Chondrocyte (in vitro differentiated cells): ENCODE measurements at places on chromosomes 12 and 14. TPM values are rescaled to one million over a fixed set of nuclear protein-coding genes. Genes with fewer than 3 reads are reported as not detected.

Gene ATP5F1B
- 380 to 467 TPM (median 398 TPM) in 3 replicates for total RNA-seq

GRCh38 chr12:26608706-26609105, 224.3 kb downstream of the ITPR2 start:
- H3K27me3 ChIP-seq, result no peaks in the 10 kb centered on the region
- H3K36me3 ChIP-seq, result peaks cover 2% of the 10 kb centered on the region
- H3K27ac ChIP-seq, result no peak overlapping the region

Gene COX14
- total RNA-seq, result 37.8 to 53.1 TPM (median 44.7 TPM) in 3 replicates

Gene LRRC43
- total RNA-seq, result 1.5 to 2.0 TPM (median 1.6 TPM) in 3 replicates

GRCh38 chr14:75081660-75082229, 12.3 kb downstream of the ZC2HC1C start:
- DNase-seq, result no peak
- H3K27me3 ChIP-seq, result no peaks in the 10 kb centered on the region
- peaks cover 15% of the 10 kb centered on the region for H3K36me3 ChIP-seq
- no peak overlapping the region for H3K27ac ChIP-seq
- peaks cover 13% of the 10 kb centered on the region for H3K4me1 ChIP-seq

DNA sequence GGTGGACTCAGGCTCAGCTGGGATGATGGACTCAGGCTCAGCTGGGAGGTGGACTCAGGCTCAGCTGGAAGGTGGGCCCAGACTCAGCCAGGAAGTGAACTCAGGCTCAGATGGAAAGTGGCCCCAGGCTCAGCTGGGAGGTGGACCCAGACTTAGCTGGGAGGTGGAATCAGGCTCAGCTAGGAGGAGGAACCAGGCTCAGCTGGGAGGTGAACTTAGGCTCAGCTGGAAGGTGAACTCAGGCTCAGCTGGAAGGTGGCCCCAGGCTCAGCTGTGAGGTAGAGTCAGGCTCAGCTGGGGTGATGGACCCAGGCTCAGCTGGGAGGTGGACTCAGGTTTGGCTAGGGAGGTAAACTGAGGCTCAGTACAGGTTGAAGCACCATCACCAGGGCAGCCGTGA, 21.8 kb upstream of the C14orf180 start:
- no peak overlapping the region for H3K4me3 ChIP-seq
- no peak overlapping the region for H3K27ac ChIP-seq
- no peaks in the 10 kb centered on the region for H3K36me3 ChIP-seq
- DNase-seq, result peak; percentile 35

GRCh38 chr12:120470150-120470784, 719 bp upstream of the SRSF9 start:
- DNase-seq, result no peak
- H3K27ac ChIP-seq, result peak overlapping the region; percentile 87
- no peaks in the 10 kb centered on the region for H3K27me3 ChIP-seq

DNA sequence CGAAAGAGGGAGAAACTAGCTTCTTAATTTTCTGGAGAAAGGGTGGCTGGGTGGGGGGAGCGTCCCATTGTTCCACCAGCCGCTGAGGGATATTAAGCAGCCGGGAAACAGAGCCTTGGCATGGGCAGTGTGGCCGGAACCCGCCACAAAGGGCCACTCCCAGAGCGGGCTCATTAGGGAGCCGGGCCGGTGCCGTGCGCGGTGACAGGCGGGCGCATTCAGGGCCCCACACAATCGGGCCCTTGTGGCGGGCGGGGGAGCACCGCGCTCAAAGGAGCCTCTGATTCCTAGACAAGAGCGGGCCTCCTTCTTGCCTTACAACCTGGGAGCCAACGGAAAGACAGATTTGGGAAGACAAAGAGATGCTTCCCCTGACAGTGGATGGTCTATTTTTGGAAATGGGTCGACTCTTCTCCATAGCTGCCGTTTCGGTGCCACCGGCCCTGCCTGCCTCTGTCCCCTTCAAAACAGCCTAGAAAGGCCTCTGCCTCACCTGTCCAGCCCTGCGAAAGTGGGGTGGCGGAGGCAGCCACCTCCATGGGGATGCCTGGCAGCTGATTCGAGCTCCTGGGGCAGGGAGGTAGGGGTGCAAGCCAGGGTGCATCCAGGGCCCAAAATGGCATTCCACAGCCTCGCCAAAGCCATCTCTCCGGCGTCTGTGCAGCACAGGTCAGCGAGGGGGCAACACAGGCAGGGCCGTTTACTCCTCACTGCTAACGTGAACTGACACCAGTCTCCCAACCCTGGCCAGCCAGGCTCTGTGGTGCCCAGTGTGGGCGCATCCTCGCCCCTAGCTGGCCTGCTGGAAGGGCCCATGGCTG, 10.9 kb downstream of the CCDC85C start:
- no peak for DNase-seq
- H3K4me3 ChIP-seq, result no peak overlapping the region

- H3K36me3 ChIP-seq, result peaks cover 42% of the 10 kb centered on the region
- no peaks in the 10 kb centered on the region for H3K27me3 ChIP-seq
- no peak overlapping the region for H3K27ac ChIP-seq
Measured at GRCh38 chr12:109452489-109452888, 24.6 kb downstream of the KCTD10 start.

- no peaks in the 10 kb centered on the region for H3K4me1 ChIP-seq
- no peak overlapping the region for H3K4me3 ChIP-seq
- DNase-seq, result no peak
- H3K36me3 ChIP-seq, result no peaks in the 10 kb centered on the region
Measured at GRCh38 chr14:96710060-96710666, 87.0 kb upstream of the VRK1 start.

- H3K27me3 ChIP-seq, result no peaks in the 10 kb centered on the region
- H3K4me3 ChIP-seq, result no peak overlapping the region
- H3K36me3 ChIP-seq, result no peaks in the 10 kb centered on the region
- no peak overlapping the region for H3K27ac ChIP-seq
- no peak for DNase-seq
Measured at GRCh38 chr12:126668538-126668937, 1598.4 kb upstream of the TMEM132C start.

Gene PKP2
- 2.1 to 5.8 TPM (median 5.3 TPM) in 3 replicates for total RNA-seq

DNA sequence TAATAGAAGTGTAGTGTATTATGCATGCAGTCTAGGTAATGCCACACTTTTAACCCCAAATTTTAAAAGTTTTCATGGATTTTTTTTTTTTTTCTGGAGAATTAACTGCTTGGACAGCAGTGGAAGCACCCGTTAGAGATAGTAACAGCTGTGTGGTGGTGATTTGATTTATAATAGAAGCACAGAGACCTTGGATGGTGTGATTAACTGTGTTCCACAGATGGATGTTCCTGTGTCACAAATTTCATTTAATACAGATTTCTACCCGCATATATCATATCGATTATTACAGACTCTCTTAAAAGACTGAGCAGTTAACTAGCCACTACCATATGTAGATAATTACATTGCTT, 47.0 kb downstream of the IFT81 start:
- no peak overlapping the region for H3K27ac ChIP-seq
- H3K27me3 ChIP-seq, result no peaks in the 10 kb centered on the region
- H3K36me3 ChIP-seq, result peaks cover 8% of the 10 kb centered on the region

- no peak for DNase-seq
- H3K36me3 ChIP-seq, result no peaks in the 10 kb centered on the region
- no peaks in the 10 kb centered on the region for H3K4me1 ChIP-seq
Measured at GRCh38 chr12:101470939-101471338, 4.2 kb upstream of the SPIC start.

Gene GEMIN2
- 12.4 to 17.7 TPM (median 14.0 TPM) in 3 replicates for total RNA-seq

Gene SLIRP
- 64.6 to 101 TPM (median 79.5 TPM) in 3 replicates for total RNA-seq

DNA sequence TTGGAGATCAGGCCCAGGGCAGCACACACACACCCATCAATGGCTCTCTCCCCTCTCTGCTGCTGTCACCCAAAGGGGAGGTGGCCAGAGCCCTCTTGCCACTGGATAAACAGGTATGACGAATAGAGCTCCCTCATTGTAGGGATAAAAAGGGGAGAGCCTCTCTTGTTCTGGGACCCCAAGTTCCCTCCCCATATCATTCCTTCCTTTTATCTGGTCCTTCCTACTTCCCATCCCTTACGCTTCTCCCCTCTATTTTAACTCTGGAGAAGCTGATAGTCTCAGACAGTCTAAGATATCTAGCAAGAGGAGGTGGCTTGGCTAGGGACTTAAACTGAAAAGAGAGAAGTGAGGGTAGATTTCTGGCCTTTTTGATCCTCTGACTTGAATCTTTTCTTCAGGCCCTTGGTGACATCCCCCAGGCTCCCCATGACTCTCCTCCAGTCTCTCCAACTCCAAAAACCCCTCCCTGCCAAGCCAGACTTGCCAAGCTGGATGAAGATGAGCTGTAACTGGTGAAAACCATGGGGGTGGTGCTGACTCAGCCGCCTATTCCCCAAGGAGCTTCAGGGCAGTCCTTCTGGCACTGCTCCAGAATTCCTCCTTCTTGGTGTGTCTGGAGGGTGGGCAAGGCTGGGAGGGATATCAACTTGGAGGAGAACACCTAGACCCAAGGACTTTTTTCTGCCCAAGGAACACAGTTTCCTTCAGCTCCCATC, 5.3 kb downstream of the ARHGEF25 start:
- DNase-seq, result no peak
- H3K4me1 ChIP-seq, result peaks cover 27% of the 10 kb centered on the region
- no peak overlapping the region for H3K4me3 ChIP-seq
- no peak overlapping the region for H3K27ac ChIP-seq
- peaks cover 18% of the 10 kb centered on the region for H3K36me3 ChIP-seq
- H3K27me3 ChIP-seq, result peaks cover 13% of the 10 kb centered on the region

DNA sequence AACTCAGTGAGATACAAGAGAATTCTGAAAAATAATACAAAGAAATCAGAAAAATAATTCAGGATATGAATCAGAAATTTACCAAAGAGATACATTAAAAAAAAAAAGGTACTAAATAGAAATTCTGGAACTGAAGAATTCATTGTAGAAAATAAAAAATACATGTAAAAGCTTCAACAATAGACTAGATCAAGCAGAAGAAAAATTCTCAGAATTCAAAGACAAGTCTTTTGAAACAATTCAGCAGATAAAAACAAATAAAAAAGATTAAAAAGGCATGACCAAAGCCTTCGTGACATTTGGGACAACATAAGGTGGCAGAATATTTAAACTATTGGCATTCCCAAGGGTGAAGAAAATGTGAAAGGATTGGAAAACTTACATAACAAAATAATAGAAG, 133.1 kb upstream of the CNOT2 start:
- H3K4me3 ChIP-seq, result no peak overlapping the region
- no peak overlapping the region for H3K27ac ChIP-seq
- no peak for DNase-seq
- no peaks in the 10 kb centered on the region for H3K27me3 ChIP-seq
- peaks cover 6% of the 10 kb centered on the region for H3K36me3 ChIP-seq

DNA sequence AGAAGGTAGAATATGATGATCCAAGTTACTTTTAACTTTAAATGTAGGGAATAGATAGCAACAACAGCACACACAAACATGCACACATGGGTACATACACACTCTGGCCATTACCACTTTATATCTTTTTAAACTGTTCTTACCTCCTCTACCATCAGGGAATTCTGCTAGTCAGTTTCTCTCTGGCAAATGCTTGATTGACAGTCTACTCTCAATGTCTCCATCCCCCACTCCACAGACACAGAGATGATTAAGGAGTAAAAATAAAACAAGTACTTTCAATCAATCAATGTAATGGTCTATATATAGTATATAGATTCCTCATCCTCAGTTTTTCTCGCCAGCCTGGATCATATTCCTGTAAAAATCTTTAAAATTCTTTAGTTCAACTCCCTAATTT, 16.1 kb upstream of the STRN3 start:
- no peak for DNase-seq
- no peaks in the 10 kb centered on the region for H3K27me3 ChIP-seq
- H3K4me3 ChIP-seq, result no peak overlapping the region
- H3K36me3 ChIP-seq, result peaks cover under 1% of the 10 kb centered on the region

Gene TMEM132D
- total RNA-seq, result 1.4 to 3.7 TPM (median 3.1 TPM) in 3 replicates

Gene ADGRD1
- 1.7 to 4.7 TPM (median 3.5 TPM) in 3 replicates for total RNA-seq

Gene KLRC2
- total RNA-seq, result not detected in 3 replicates

Gene TMEM63C
- 7.6 to 10.3 TPM (median 8.7 TPM) in 3 replicates for total RNA-seq

GRCh38 chr14:68752271-68753006, 40.4 kb downstream of the ZFP36L1 start:
- H3K4me1 ChIP-seq, result peaks cover 23% of the 10 kb centered on the region
- no peak for DNase-seq
- no peaks in the 10 kb centered on the region for H3K36me3 ChIP-seq

DNA sequence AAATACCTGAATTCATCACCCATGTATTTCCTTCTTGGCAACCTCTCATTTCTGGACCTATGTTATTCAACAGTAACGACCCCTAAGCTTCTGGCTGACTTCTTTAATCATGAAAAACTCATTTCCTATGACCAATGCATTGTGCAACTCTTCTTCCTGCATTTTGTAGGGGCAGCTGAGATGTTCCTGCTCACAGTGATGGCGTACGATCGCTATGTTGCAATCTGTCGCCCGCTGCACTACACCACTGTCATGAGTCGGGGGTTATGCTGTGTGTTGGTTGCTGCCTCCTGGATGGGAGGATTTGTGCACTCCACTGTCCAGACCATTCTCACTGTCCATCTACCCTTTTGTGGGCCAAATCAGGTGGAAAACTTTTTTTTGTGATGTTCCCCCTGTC, 356 bp downstream of the OR4Q2 start:
- no peak overlapping the region for H3K27ac ChIP-seq
- H3K36me3 ChIP-seq, result no peaks in the 10 kb centered on the region
- no peaks in the 10 kb centered on the region for H3K27me3 ChIP-seq
- no peak overlapping the region for H3K4me3 ChIP-seq

GRCh38 chr12:133107121-133107520, 23.0 kb downstream of the ZNF891 start:
- no peak for DNase-seq
- H3K4me3 ChIP-seq, result no peak overlapping the region
- no peaks in the 10 kb centered on the region for H3K27me3 ChIP-seq
- no peak overlapping the region for H3K27ac ChIP-seq
- no peaks in the 10 kb centered on the region for H3K4me1 ChIP-seq
- H3K36me3 ChIP-seq, result peaks cover 75% of the 10 kb centered on the region

GRCh38 chr14:96949594-96949993, 152.4 kb downstream of the VRK1 start:
- H3K27me3 ChIP-seq, result no peaks in the 10 kb centered on the region
- H3K4me1 ChIP-seq, result no peaks in the 10 kb centered on the region
- DNase-seq, result no peak
- no peak overlapping the region for H3K27ac ChIP-seq

Gene DIP2B
- 25.4 to 36.3 TPM (median 25.8 TPM) in 3 replicates for total RNA-seq
